SHP77 treated with DMSO at 0.1 percent for 48 hours (cell line): ENCODE measurements at places on chromosomes 4 and X.

DNA sequence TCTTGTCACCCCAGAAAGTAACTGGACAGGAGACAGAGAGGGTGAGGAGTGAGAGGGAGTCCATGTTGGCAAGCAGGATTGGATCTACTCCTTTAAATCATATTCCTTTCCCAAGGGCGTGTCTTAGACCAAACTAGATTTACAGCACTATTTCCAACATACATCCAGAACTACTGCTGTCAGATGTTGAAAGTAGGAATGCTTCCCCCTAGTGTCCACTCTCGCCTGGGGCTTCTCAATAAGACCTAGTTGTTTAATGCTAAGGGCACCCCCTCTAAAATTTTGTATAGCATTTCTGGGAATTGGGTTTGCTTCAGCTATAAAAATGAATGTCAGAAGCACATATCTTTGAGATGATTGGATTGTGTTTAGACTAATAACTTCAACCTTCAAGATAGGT is 13.3 kb downstream of the OFD1 start:
- DNase-seq, result no peak

DNA sequence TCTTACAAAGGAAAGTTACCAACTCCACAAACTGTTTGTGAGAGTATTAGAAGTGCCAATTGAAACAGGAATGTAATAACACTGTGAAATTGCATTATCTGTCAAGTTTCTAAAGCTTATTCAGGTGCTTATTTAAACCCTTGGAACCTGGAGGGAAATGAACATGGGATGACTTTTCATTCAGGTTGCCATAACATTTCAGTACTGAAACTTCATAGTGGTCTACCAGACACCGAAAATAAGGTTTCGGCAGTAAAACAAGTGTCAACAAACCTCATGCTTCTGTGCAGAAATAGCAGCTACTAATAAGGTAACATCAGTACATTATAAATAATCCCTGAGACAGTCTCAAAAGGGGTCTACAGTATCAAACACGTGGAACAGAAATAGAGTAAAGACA is 890.7 kb upstream of the INTU start:
- DNase-seq, result no peak

DNA sequence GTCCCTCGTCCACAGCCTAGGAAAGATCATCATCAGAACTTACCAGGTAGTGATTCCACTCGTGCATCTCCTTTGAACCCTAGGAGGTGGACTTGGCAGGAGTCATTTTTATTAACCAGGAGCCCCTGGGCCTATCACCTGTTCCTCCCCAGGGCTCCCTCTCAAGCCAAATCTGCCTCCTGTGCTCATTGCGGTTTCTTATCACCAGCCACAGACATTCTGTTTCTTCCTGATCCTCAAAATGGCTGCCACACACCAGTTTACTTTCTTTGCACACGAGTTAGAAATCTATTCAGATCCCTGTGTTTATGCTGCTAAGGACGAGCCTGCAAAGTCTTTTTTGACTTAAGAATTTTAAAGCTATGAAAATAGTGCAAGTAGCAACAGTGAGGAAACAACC is 354.5 kb upstream of the BOD1L1 start:
- DNase-seq, result no peak

GRCh38 chr4:173535957-173536356 is 5.9 kb upstream of the HAND2 start:
- no peak for DNase-seq

GRCh38 chrX:54093571-54093970 is 49.3 kb upstream of the PHF8 start:
- no peak for DNase-seq

DNA sequence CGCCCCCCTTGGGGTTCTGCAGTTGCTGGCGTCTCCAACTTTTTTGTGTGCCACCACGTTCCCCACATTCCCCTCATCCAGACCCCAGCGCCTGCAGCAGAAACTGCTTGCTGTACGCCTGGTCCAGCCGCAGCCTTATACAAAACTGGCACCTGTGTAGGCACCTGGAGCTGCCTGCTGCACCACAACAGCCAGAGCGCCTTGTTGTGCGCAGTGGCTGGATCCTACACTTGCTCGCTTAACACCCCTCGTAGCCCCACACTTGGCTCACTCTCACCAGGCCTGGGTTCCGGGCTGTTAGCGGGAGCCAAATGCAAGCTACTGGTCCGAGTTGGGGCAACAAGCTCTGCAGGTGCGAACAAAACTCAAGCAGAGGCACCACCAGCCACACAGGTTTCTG is 136.8 kb downstream of the TECRL start:
- DNase-seq, result no peak

DNA sequence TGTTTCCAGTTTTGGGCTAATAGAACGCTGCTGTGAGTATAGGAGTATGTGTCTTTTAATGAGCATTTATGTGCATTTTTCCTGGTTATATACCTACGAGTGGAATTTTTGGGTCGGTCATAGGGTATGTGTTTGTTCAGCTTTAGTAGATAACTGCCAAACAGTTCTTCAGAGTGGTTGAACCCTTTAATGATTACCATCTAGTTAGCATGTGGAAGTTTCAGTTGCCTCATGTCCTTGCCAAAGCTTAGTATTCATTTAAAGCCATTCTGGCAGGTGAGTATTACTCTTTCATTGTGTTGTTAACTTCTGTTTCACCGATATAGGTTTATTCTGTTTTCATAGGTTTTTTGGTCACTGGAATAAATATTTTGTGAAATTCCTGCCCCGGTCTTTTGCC is 229.1 kb downstream of the ARHGAP10 start:
- DNase-seq, result no peak

DNA sequence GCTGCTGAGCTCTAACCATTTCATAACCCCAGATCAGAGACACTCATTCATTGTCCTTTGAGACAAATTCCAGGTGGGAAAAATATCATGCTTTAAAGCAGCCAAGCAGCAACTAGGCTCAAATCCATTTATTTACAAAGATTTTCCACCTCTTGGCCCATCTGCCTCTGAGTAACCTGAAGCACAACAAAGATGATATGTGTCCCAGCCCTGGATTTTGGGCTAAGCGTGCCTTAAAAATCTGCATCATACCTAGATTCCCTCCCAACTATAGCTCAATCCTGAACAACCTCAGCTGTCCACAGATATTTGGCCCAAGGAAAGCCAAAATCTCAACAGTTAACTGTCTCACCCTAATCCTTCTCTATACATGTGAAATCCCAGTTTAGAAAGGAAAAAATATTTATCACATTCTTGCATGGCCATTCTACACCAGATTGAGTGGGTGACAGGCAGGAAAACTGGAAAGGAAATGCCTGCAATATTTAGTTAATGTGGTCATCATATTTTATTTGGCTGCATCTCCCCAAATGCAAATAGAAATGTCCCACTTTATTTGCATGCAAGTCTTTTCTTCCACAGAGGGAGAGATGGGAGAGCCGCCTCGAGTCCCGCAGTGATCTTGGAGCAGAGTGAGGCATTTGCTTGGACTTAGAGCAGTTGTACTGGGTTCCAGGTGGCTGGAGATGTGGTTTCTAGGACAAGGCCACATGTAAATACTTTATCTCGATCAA is 146.4 kb upstream of the EOLA2 start:
- DNase-seq, result no peak

GRCh38 chr4:122500852-122501501 is 44.5 kb upstream of the IL2 start:
- no peak for DNase-seq

- DNase-seq, result no peak
Observed at GRCh38 chrX:136143711-136144110, 3.6 kb upstream of the FHL1 start.
